ENCODE measurements at places on chromosomes 16 and 17.

GRCh38 chr16:56911771-56912571 is 20.0 kb upstream of the HERPUD1 start:
- no peak for DNase-seq

- DNase-seq, result no peak
Measured at GRCh38 chr17:77796176-77796860, 162.2 kb upstream of the TNRC6C start.

DNA sequence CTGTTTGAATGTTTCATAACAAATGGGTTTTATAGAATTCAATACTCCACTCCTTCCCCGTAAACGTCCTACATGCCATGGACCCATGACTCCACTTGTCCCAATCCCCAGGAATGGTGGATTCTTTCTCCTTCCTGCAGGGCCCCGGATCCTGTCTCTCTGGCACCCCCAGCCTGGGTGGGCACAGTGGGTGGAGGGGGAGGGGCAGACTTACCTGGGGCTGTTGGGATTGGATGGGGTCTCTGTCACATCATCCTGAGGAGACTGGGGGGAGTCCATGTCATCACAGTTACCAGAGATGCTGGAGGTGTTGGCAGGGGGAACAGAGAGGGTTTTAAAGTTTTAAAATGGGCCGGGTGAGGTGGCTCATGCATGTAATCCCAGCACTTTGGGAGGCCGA is 13.2 kb downstream of the TRPV3 start:
- DNase-seq, result no peak

GRCh38 chr16:80208015-80208414 is 332.8 kb upstream of the DYNLRB2 start:
- DNase-seq, result no peak

- no peak for DNase-seq
Measured at GRCh38 chr16:8861563-8862308, 7.1 kb downstream of the CARHSP1 start.

DNA sequence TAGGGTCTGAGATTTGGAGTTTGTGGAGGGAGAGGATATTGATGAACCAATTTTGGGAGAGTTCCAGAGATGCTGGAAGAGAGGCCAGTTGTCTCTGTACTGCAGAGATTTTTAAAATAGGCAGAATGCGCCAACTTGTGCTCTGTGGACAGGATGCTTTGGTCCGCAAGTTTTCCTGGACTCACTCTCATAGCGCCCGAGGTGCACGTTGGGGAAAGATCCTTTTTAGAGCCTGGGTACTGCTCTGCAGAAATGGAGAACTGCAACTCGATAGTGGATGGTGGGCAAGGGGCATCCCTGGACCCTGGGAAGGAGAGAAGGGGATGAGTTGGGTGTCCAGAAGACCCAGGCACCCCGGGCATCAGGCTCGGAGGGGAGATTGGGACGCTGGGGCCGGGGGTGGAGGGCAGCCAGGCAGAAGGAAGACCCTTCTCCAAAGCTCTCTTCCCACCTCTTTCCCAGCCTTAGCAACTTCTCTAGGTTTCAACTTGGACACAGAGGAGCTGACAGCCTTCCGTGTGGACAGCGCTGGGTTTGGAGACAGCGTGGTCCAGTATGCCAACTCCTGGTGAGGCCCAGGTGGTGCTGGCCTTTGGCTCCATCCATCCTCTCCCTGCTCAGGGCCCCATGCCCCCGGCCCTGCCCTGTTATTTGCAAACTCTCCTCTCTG is 590 bp downstream of the ITGAX start:
- no peak for DNase-seq

- DNase-seq, result peak; percentile 8
Measured at GRCh38 chr16:69595127-69596036, 29.6 kb downstream of the NFAT5 start.

DNA sequence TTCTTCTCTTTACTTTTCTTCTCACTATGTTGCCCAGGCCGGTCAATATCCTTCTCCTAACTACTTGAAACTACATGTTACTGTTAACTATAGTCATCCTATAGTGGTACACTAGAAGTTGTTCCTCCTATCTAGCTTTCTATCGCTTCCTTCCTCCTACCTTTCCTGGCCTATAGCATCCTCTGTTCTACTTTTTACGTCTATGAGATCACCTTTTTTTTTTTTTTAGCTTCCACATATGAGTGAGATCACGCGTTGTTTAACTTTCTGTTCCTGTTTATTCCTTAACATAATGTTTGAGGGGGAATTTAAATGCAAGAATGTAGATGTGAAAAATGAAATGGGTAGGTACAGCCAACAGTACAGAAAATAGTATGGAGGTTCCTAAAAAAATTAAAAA is 30.5 kb upstream of the YPEL2 start:
- no peak for DNase-seq

- DNase-seq, result no peak
Measured at GRCh38 chr16:15932939-15933338, 16.5 kb upstream of the ABCC1 start.

GRCh38 chr16:81652798-81653505 is 126.1 kb upstream of the PLCG2 start:
- DNase-seq, result no peak

DNA sequence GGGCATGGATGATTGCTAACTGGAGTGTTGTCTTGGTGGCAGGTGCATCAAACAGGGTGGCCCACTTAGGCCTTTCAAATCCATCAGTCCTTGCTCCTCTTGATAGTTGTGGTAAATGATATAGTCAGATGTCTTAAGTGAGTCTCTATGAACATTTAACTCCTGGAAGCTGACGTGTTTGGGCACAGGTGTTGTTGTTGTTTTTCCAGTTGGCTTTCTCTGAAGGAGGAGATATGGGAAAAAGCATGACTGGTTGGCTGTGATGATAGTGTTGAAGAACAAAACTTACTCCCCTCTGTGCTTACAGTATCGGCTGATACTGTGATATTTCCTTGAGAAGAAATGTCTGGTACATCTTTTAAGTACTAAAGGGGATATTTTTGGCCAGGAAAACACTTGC is 18.0 kb downstream of the TNRC6A start:
- DNase-seq, result no peak

GRCh38 chr16:15592324-15592723 is 50.6 kb downstream of the MARF1 start:
- DNase-seq, result no peak

DNA sequence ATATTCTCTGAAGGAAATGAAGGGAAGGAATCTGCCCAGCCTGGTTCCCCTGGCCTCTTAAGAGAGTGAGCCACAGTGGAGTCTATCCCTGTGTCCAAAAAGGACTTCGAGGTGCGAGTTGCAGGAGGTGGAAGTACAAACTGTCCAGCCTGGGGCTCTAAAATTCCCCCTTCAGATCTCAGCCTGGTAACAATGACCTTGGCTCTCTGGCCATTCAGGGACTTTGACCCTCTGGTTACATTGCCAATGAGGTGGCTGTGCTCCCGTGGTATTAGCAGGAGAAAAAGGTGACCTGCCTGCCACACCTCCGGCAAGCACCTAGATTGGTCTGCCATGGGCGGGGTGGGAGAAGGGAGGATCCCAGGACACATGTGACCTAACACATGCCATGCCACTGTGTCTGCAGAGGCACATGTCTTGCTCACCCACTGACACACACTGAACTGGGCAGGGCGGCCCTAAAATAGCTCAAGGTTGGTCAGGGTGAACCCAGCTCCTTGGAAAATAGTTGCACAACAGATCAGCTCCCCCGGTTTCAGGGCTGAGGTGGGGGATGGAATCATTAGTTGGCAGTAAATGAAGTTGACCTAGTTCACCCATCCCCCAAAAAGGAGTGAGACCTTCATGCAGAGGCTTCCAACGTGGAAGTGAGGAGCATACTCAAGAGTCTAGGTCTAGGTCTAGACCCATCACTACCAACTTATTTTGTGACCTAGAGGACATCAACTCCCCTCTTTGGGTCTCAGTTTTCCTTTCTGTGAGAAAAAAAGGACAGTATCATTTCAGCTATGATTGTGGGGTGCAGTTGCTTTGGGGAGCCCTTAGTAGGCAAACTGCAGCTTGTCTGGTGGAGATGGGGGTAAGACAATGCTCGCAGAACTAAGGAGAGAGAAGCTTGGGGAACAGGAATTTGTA is 2.2 kb downstream of the NR1D1 start:
- DNase-seq, result no peak

DNA sequence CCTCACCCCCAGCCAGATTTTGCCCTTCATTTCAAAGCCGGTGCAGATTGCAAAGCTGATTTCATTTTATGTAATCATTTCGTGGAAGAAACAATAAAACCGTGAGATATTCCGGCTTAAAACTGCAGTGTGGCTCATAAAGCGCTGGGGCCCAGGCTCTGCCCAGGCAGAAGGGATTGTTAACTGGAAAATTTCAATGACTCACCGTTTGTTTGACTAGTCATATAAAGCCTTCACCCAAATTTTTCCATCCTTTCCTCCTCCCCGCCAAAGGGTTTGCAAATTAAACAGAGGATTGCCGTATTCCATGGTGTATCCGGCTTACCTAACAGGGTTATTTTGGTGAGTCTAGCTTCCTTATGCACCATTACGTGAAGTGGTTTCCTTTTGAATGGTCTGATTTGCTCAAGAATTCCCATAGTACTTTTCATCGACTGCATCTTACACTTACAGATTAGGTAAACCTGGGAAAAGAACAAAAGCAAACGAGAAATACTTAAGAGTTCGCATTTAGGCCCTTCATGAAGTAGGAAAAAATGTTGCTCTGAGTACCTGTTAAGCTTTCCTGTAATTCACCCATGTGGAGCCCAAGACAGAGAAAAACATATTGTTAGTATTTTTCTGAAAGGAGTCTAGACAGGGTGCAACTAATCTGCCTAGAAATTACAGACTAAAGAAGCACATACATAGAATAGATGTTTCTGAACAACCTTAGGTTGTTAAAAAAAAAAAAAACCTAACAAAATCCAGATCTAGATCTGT is 949 bp upstream of the GSPT1 start:
- peak; percentile 69 for DNase-seq

DNA sequence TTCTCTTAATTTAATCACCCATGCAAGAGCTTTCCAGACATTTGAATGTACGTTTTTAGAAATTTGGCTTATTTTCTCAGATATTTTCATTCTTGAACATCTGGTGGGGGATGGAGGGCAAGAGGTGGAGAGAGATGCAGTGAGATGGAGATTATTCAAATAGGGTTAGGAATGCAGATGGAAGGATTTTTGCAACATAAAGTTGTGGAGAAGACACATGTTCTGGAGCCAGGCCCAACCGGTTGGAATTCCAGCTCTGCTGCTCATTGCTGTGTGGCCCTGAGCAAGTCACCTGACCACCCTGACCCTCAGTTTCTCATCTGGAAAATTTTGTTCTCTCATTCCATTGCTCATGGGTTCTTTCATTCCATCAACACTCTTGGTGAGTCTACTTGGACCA is 66.9 kb downstream of the IRX3 start:
- no peak for DNase-seq

- DNase-seq, result no peak
Measured at GRCh38 chr17:76753061-76753961, 15.4 kb downstream of the MFSD11 start.

GRCh38 chr17:48757524-48757961 is 29.0 kb upstream of the HOXB13 start:
- DNase-seq, result no peak

DNA sequence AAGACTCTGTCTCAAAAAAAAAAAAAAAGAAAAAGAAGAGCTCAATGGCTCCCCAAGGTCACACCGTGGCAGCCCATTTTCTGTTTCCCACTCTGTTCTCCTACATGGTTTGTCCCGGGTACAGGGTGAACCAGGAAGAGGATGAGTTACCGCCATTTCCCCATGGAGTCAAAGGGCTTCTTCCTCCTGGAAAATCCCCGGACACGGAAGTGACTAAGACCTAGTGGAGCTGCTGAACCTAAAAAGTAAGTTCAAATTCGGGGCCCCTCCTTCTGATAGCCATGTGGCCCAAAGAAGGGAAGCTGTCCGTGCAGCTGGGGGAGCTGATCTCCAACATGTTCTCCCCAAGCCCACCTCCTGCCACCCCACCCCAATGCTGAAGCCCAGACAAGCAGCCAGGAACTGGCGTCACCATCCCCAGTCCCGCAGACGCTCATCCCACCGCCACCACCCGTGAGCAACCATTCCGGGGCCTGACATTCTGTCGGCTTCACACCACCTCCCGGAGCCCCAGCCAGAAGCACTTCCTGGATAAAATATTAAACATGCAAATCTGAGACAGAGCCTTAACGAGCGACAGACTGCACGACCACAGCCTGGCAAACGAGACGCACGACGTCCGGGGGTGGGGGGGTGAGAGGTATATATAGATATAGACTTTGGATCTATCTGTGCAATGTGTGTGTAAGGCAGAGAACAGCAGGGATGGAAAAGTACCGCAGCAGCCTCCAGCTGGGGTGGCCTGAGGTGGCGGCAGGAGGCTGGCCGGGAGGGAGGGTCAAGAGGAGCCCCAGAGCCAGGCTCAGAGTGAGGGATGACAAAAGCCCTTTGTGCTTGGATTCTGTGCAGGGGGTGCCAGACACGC is 17.6 kb downstream of the EPOP start:
- DNase-seq, result no peak

DNA sequence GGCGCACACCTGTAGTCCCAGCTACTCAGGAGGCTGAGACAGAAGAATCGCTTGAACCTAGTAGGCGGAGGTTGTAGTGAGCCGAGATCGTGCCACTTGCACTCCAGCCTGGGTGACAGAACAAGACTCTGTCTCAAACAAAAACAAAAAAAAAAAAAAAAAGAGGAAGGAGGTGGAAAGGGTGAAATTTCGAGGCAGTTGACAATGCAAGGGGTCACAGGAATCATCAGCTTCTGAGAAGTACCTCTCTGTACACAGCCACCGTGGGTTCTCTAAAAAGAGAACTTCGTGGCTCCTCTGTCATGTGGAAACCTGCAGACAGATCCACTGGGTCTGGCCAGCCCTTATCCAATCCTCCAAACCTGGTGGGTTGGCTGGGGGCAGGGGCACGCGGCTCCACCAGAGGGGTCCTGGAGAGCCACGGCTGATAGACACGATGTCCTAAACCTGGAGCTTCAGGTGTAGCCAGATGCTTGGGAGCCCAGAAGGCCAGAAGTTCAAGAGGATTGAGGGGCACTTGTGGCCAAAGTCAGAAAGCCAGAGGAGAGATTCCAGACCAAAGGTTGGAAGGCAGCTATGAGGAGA is 540 bp upstream of the CD300LF start:
- DNase-seq, result no peak

GRCh38 chr16:2358811-2359210 is 18.3 kb upstream of the ABCA3 start:
- DNase-seq, result no peak

DNA sequence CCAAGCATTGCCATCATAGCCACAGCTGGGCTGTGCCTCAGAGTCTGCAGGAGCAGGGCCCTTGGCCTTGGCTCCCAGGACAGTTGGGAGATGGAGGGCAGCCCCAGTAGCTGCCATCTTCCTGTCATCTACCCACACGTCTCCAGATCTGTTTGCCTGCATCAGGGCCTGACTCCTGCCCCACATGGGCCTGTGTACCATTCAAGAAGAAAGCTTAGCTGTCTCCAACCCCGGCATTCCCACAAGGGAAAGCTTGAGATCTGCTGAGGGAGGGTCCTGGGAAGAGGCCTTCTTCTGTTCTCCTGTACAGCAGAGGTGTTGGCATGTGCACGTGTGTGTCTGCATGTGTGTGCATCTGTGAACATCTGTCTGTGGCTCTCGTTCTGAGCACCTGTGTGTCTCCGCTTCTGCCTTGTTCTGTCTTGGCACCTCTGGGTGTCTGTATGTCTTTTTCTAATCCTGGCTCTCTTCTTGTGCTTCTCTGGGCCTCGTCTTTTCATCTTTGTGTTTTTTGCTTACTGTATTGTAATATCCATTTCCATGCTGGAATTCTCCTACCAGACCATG is 122.2 kb downstream of the MRM1 start:
- DNase-seq, result no peak

Data from Panc1 (cell line).